ENCODE measurements at places on chromosomes 6 and 20.

- DNase-seq, result no peak
Observed at GRCh38 chr6:107658920-107659865, 164.9 kb downstream of the SCML4 start.

- no peak for DNase-seq
Observed at GRCh38 chr6:137949686-137950390, 82.8 kb downstream of the TNFAIP3 start.

GRCh38 chr20:54133434-54134427 is 40.1 kb downstream of the CYP24A1 start:
- no peak for DNase-seq

DNA sequence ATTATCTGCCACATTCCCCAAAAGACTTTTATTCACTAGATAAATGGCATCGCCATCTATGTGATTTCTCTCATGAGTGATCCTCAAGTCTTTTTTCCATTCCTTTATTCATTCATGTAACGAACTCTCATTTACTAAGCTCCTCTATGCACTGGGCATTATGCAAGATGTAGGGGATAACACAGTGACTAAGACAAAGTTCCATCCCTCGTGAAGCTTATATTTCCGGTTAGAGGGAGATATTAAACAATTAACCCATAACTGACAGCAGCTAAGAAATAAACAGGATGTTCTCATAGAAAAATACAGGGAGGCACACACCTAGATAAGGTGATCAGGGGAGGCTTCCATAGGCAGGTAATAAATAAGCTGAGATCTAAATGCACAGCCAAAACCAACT is 17.2 kb upstream of the PREX1 start:
- no peak for DNase-seq

DNA sequence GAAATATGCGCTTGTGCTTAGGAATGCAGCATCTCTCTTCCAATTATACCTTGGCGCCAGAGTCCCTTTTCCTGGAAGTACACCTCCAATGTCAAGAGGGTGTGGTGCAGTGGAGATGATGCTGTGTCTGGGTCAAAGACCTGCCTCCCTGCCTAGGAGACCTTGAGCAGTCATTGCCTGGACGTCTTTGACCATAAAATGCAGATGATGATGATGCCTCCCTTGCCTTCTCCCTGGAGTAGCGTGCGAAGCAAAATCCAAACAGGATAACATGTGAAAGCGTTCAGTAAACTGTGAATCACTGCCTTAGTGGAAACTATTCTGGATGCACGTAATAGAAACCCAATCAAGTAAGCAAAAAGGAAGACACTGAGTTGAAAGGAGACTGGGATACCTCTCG is 97.4 kb upstream of the ARMC2 start:
- DNase-seq, result no peak

DNA sequence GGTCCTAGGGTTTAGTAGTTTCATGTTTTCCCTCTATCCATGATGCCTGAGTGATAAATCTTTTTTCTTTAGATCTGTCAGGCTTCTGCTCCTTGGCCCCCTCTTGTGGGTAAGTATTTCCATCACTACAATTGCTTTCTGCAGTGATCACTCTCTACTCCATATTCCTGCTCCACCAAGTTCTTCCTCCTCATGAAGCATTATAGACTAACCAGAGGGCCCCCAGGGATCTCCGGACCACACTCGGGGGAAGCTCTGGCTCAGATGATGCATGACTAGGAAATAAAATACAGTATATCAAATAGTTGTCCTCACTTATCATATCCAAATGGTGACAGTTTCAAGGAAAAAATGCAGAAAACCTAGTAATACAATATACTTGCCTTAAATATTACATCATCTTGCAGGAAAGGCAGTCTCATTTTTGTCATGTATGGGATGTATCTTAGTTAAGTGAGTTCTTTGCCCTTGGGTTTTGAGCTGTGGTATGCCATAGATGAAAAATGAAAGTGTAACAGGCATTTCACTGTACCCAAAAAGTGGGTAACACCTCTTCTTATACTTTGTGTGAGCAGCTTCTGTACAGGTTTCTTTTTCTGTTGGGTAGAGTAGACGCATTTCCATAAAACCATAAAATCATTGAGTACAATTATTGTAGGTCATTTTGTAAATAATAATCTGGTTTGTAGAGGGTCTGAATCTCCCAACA is 200.9 kb upstream of the EYA4 start:
- DNase-seq, result no peak

- no peak for DNase-seq
Observed at GRCh38 chr6:16205377-16206144, 32.8 kb upstream of the GMPR start.

GRCh38 chr6:168448243-168448855 is 7.4 kb downstream of the SMOC2 start:
- no peak for DNase-seq

DNA sequence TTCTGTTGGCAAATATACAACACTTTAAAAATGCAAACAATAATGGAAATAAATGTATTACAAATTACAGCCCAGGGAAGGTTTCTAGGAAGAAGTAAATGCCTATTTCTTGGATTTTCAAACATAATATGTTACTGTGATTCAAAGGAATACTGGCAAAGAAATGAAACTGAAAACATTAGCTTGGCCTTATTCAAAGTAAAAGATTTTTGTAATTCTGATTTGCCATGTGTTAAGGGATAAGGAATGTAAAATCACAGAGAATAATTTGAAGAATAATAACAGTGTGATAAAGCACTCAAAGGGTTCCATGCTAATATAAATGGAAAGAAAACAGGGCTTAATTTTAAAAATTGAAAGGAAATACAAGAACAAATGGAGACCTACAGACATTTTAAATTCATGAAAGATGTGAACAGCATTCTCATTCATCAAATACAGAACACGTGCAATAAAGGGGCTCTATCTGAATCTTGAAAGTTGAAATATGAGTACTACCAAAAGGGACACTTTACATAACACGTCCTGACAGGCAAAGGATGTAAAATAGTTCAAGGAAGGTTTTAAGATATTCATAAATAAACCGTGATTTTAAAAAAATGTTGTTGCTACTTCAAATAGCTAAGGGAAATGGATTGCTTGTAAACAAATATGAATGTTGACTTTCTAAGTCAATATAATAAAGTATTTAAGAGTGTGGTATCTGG is 138.1 kb downstream of the RFPL4B start:
- DNase-seq, result no peak

GRCh38 chr6:139277161-139277560 is 14.6 kb downstream of the TXLNB start:
- DNase-seq, result no peak

DNA sequence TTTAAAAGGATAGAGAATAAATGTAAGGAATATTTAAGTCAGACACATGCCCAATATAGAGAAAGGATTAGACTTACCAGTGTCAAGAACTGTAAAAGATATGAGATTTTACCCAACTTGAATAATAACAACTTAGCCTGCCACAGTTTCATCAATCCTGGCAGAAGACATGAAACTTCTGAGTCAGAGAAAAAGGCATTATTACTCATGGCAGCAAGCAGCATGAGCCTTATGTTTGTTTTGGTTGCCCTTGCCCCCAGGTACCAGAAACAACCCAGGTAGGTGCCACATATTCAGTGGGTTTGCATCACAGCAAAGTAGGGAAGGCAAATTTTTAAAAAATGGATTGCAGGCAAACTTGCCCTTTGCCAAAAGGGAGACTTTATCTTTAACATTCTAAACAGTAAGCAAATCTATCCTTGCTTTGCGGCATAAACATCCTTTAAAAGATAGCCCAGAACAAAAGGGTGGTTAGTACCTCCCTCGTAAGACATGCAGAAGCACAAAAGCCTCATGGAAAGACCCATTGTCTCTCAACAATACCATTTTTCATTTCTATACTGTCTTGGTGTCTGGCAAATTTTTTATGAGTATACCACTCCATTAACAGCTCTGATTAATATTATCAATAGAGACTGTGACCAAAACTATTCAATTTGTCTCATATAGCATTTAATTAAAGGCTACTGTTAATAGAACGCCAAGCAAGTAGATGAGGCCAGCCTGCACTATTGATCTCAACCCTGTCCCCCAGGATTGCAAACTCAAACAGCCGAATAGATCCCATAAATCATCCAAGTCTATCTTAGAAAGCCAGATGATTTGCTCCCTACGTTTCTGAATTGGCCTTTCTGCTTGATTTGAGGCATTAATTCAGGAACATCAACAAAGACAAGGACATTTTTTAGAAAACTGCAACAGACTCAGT is 185.1 kb downstream of the COL19A1 start:
- DNase-seq, result no peak

GRCh38 chr6:108838101-108838717 is 10.0 kb upstream of the ARMC2 start:
- peak; percentile 64 for DNase-seq

DNA sequence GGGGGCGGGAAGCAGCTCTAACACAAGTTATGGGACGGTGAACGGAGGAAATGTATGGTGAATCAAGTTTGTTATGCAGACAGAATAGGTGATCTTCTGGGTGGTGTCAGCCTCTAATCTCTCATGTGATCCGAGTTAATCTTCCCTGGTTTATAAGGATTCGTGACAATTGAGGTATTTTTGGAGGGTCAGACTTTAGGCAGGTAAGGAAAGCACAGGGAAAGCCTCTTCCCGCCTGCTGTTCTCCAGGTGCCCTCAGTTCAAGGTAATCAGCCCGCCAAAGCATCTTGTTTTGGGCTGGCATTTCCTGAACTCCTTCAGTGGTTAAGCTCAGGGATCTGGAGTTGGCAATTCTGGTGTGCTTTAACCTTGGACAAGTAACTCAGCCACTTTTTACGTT is 1.2 kb downstream of the CSTF1 start:
- no peak for DNase-seq

- no peak for DNase-seq
Observed at GRCh38 chr20:59025511-59025910, 6.3 kb downstream of the TUBB1 start.

- no peak for DNase-seq
Observed at GRCh38 chr6:169839898-169840631, 88.6 kb downstream of the ERMARD start.

DNA sequence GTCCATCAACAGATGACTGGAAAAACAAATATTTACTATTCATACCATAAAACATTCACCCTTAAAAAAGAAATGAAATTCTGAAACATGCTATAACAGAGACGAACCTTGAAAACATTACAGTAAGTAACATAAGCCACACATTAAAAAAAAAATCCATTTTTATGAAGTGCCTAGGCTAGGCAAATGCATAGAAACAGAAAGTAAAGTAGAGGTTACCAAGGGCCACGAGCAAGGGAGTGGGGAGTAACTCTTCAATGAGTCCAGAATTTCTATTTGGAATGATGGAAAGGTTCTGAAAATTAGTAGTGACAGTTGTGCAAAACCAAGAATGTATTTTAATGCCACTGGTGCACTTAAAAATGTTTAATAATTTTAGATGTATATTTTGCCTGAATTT is 47.7 kb downstream of the STAU1 start:
- DNase-seq, result no peak

DNA sequence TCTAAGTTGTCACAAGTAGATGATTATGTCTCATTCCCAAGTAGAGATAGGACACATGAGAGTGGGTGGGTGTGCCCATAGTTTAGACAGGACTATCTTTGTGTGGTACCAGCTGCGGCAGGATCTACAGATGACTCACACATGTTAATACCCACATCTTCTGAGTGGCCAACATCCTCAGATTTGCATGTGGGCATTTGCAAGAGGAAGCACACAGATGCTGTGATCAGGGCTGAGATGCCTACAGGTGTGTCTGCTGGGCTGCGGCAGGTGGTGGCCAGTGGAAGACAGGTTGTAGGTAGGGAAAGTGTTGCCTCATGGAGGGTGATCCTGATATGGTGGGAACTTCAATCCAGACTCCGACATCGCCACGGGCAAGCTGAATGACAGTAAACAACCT is 50.8 kb downstream of the UTRN start:
- DNase-seq, result no peak

DNA sequence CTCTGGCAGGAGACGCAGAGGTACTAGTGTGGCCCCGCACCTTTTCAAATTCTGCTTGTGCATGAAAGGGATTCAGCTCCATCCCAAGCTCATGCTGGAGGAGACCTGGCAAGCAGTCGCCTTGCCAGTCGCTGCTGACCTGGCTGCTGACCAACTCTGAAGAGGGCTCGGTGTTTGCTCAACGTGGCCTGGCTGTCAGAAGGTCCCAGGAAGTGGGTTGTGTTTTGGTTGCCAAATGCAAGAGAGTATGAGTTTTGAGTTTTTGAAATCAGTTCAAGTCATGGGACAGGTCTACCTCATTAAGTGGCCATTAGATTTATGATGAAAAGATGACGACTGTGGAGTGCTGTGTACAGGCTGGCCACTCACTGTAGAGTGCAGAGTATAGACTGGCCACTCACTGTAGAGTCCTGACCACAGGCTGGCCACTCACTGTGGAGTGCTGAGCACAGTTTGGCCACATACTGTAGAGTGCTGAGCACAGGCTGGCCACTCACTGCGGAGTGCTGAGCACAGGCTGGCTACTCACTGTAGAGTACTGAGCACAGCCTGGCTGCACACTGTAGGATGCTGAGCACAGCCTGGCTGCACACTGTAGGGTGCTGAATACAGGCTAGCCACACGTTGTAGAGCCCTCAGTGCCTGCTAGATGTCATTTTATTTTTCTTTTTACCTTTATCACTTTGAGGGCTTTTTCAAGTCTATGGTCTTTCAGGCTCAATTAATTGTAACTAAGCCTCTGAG is 193.9 kb downstream of the ZNF217 start:
- no peak for DNase-seq

DNA sequence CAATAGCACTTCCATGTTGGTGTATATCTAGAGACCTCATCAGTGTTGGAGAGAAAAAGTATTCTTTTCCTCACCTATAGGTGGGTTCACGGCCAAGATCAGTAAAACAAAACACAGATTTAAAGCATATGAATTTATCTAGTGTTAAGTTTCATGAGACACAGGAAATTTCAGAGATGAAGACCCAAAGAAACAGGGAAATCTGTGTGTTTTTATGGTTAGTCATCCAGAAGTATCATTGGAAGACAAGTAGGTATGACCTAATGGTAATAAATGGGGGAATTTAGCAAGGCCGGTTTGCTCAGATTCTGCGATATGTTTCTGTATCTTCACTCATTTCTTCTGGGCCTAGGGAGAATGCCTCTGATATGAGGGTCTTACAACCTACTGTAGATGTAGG is 419.6 kb upstream of the MARCKS start:
- no peak for DNase-seq

GRCh38 chr20:59014680-59015389 is 4.4 kb upstream of the TUBB1 start:
- DNase-seq, result no peak

GRCh38 chr6:118618676-118619377 is 32.6 kb downstream of the CEP85L start:
- peak; percentile 70 for DNase-seq

GRCh38 chr20:62745952-62746288 is 37.3 kb downstream of the NTSR1 start:
- no peak for DNase-seq

GRCh38 chr6:170076466-170077165 is 214.3 kb downstream of the DLL1 start:
- no peak for DNase-seq

GRCh38 chr6:121994919-121995318 is 404.5 kb upstream of the HSF2 start:
- no peak for DNase-seq

DNA sequence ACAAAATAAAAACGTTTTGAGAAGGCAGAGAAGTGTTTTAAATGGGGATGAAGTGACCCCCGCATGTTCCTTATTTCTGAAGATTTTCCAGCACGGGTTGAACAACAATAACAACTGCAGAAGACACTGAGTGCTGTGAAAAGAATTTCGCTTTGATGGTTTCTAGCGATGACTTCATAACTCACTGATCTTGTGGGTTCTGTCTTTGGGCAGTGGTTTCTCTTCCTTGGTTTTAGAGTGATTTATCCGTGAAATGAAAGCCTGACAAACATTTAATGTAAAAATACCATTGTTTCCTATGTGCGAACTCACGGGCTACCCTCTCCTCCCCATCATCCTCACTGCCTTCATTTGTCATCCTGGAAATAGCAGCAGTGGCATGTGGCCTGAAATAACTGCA is 793.9 kb downstream of the QKI start:
- no peak for DNase-seq
